Stimulated activated CD8-positive, alpha-beta memory T cell treated with anti-CD3 and anti-CD28 coated beads, Interleukin-15, amount 100 ng/mL, for 4 hours (primary cell): ENCODE measurements at places on chromosomes 4 and X.

GRCh38 chr4:120692964-120693363, 229.6 kb downstream of the PRDM5 start:
- no peak for DNase-seq

- DNase-seq: no peak
These were observed 1.9 kb downstream of the UBE2K start for GRCh38 chr4:39699687-39700409.

GRCh38 chr4:143344041-143344440, 7.4 kb downstream of the GAB1 start:
- DNase-seq: no peak

DNA sequence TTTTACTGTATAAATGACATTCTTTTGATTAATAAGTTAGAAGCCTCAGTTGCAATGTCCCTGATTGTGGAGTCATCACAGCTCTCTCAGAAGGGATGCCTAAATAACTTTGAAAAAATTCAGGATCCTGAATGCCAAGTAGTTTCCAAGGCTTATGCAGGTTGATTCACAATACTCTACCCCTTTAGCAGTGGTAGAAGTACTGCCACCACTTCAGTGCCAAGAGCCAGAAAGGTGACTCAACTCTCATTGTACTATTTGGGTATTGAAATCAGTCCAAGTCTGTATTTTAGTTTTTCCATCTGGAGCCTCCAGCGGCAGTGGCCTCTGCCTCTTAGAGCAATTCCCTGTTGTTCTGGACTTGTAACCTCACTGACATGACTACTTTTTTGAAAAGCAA, 320.1 kb upstream of the NDST4 start:
- no peak for DNase-seq

GRCh38 chr4:55410431-55410830, 14.7 kb downstream of the TMEM165 start:
- DNase-seq: no peak

- DNase-seq: no peak
These were observed 106.6 kb downstream of the HMX1 start for GRCh38 chr4:8765084-8765483.

DNA sequence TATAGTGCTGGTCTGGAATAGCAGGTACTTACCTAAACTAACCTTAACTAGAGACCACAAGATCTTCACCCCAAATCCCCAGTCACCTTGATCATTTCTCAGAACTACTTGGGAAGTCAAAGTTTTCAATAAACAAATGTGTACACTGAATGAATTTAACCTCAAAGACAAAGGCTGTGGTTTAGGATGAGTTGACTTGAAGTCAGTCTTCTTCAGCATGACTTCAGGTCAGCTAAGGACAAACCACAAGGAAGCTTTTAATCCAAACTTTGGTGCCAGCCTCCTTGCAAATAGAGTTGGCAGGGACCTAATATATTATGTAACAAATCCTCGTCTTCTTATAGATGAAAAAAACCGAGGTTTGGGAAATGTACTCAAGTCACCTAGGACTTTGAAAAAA, 21.2 kb upstream of the VCX2 start:
- DNase-seq: no peak

GRCh38 chr4:187617113-187617512, 378.5 kb upstream of the ZFP42 start:
- DNase-seq: no peak

DNA sequence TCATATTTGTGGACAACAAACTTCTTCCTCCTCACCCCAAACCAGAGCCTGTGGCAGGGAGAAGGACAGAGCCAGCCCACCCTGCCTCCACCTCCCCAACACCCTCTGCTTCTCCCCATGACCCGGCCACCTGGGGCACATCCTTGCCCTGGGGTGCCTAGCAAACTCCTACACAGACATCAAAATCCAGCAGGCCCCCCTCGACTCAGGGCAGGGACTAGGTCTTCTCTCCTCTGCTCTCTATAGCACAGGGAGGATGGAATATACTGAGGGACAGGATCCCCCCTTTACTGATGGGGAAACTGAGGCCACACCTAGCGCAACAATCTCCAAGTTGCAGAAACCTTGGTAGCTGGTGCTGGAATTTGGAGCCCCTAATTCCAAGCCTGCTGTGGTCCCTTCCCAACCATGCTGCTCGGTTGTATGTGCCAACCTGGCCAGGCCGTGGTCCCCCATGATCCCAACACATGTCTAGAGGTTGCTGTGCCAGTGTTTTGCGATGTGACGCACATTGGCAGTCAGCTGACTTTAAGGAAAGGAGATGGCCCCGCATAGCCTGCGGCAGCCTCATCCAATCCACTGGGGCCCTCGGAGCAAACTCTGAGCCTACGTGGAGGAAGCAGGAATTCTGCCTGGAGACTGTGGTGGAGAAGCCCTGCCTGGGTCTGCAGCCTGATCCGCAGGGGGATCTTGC, 53.9 kb upstream of the ADRA2C start:
- no peak for DNase-seq

DNA sequence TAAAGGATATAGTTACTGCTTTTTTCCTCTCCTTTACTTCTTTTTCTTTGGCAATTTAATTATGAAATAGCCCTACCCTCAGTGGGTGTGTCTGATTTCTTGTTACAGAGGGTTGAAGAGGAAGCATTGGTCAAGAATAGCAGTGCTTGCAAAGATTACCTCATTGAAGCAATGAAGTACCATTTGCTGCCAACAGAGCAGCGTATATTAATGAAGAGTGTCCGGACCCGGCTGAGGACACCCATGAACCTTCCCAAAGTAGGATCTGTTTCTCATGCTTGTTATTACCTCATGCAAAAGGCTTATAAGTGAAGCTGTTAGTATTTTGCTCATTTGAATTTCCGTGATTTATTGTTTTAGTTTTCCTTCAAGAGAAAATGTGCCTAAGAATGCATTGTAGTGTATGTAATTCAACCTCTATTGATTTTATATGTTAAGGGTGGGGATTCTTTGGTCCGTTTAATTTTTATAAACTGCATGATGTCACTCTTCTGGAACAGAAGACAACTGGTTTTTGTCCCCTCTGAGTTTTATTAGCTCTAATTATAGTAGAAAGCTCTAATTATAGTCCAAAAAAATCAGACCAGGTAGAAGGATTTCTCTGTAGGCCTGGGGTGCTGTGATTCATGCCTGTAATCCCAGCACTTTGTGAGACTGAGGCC, 27.9 kb upstream of the MSMO1 start:
- no peak for DNase-seq

DNA sequence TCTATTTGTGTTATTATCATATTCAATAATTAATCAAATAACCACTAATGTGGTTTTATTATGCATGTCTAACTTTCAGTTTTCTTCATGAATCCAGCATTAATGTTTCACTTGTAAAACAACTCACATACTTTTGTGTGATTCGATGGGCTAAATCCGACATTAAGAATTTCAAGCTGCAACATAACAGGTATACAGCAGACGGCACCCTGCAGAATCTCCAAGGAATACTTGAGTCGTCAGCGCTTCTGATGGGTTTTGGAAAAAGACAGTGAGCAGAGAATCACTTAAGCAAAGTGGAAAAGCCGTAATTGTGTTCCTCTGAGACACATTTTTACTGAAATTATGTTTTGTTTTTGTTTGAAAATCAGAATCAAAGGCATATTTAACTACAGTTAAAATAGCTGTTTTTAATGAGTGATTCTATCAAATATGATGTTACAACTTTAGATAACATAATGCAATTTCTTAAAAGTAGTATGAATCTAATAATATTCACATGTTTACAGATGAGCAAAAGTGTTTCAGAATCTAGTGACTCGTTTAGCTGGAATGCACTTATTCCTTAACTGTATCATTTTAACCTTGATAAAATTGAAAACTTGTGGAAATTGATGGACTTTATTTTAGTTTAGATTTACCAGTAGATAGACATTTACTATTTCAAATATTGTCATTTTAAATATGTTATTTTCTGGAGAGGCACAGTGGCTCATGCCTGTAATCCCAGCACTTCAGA, 514.8 kb downstream of the CCSER1 start:
- no peak for DNase-seq

DNA sequence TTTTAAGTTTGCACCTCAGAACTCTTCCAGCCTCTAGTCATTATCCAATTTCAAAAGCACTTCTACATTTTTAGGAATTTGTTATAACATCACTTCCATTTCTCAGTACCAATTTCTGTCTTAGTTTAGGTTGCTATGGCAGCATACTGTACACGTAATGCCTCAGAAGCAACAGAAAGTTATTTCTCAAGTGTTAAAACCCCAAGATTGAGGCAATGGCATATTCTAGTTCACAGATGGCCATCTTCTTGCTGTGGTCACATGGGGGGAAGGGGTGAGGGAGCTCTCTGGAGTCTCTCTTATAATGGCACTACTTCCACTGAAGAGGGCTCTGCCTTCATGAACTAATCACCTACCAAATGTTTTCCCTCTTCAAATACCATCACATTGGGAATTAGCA, 220.3 kb upstream of the CTSO start:
- DNase-seq: no peak

GRCh38 chrX:101442085-101442484, 34.1 kb downstream of the HNRNPH2 start:
- DNase-seq: no peak

DNA sequence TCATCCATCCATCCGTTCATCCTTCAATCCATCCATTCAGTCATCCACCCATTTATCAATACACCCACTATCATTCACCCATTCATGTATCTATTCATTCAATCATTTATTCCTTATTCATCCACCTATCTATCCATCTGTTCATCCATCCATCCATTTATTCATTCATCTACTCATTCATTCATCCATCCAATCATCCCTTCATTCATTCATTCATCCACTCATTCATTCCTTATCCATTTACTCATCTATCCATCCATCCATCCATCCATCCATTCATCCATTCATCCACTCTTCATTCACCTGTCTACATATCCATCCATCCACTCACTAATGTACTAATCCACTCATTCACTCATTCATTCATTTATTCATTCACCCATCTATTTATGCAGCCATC, 9.5 kb downstream of the P2RY8 start:
- no peak for DNase-seq

DNA sequence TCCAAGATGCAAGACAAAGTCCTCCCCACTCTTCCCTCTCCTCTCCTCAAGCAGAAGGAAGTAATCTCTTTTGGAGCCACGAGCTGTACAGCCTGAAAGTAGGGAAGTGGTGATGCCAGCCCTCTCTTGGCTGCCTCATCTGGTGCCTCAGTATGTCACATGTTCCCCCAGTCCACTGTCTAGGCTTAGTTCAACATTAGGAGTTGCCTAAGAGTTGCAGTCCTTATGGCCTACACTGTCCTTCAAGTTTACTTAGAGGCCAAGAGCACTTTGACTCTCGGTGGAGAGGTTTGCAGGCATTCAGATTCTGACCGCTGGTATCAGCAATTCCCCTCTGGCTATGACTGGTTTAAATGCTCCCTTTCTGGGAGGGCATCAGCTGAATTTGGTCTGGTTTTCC, 735.6 kb downstream of the GLUD2 start:
- DNase-seq: no peak

GRCh38 chr4:75708218-75708691, 16.1 kb upstream of the USO1 start:
- DNase-seq: no peak

- DNase-seq: no peak
These were observed 78.0 kb downstream of the PHOX2B start for GRCh38 chr4:41670530-41670929.

GRCh38 chr4:1550122-1551070, 133.7 kb downstream of the FAM53A start:
- no peak for DNase-seq

- no peak for DNase-seq
These were observed 48.3 kb downstream of the MTHFD2L start for GRCh38 chr4:74206088-74206825.

DNA sequence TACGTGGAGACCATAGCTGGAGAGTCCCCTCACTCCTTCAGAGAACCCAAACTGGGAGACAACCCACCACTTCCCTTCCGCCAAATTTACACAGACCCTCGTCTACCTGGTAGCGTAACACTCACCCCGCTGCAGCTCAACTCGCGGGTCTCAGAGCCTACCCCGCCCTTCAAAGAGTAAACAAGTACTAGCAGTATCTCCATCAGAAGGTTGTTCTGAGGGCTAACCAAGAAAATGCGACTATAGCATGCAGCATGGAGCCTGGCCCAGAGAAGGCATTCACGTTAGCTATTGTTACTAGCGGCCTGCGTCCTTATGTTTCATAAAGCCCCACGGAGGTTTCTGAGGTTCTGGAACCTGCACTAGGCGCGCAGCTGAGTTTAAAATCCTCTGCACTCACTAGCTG, 531 bp upstream of the MANBA start:
- no peak for DNase-seq

DNA sequence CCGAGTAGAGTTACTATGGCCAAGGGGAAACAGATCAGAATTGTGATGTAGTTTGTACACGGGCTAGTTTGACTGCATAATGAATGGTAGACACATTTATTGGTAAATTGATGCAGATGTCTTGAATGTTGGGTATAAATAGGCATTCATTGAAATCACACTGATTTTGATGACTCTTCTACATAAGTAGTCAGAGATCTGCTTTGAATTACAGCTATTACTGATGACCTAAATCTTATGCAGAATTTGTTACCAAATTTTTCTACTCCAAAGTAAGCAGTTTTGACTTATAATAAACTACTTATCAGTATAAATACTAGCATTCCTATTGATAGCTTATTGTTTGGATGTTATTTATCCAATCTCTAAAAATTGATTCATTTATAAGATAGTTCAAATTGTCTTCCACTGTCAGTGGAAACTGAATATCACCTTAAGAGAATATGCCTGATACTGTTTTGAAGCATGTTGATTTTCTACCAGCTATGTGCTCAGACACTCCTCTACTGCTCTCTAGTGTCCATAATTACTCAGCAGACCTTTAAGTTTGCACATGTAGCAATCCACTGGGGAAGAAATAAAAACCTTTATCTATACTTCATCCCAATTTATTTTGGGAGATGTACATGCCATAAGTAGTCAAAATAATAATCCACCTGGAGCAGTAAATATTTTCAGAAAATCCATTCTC, 120.3 kb downstream of the RASL11B start:
- DNase-seq: no peak

DNA sequence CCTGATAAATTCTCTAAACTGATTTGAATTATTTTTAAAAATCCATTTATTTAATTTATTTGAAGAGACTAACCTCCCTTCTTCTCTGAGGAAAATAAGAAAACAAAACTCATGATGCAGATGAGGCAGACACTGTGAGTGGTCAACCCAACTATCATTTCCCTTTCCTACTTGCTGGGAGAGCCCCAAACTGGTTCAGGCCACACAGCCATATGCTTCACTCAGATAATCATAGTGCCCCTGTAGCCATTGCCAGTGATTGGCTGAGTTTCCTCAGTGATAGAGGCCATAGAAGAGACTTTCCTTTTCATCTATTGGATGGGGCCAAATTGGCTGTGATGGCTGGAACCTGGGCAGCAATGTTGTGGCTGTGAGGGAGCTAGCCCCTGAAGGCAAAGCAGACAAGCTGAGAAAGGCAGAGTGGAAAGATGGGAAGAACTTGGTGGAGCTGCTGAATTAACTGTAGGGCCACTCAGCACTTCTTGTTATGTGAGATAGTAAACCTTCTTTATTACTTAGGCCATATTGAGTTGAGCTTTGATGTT, 49.8 kb downstream of the RAB33B start:
- DNase-seq: no peak
